ENCODE measurements at places on chromosomes 3 and 15. TPM values are rescaled to one million over a fixed set of nuclear protein-coding genes. Genes with fewer than 3 reads are reported as not detected.

DNA sequence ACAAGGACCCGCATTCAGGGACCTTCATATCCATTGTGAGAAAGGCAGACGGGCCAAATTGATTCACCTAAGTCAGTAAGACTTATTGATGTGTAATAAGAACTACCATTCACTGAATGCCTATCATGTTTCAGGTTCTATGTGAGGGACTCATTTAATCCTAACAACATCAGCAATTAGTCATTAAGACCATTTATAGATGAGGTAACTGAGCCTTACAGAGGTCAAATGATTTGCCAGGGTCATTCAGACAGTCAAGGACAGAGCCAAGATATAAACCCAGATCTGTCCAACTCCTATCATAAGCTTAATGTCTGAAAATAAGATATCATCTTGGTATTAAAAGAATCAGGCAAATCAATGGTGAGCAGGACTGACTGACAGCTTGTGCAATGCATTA lies 453.8 kb downstream of the MAGI1 start:
- H3K4me3 ChIP-seq: no peak overlapping the region
- H3K27me3 ChIP-seq: no peaks in the 10 kb centered on the region
- H3K27ac ChIP-seq: no peak overlapping the region
- H3K4me1 ChIP-seq: no peaks in the 10 kb centered on the region

DNA sequence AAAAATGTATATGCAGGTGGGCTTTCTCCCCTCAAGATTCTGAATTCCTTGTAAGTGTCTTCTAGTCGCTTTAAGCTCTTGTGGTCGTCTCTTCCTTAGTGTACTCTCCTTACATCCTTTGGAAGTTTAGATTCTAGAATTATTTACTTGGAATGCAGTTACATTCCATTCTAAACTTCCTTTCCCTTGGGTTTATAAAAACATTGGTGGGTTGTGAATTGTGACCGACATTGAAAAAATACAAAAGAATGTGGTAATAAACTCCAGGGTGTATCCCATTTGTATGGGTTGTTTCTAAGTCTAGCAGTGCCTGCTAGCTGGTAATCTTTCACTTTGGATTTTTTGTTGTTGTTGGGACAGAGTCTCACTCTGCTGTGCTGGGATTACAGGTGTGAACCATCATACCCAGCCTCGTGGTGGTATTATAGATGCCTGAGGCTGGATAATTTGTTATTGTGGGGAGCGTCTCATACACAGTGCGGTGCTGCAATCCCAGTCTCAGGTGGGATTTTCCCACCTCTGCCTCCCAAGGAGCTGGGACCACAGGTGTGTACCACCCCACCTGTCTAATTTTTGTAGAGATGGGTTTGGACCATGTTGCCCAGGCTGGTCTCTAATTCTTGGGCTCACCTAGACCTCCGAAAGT lies 9.1 kb downstream of the CHD2 start:
- H3K27me3 ChIP-seq: no peaks in the 10 kb centered on the region
- peaks cover 57% of the 10 kb centered on the region for H3K4me1 ChIP-seq
- H3K27ac ChIP-seq: peak overlapping the region; percentile 27
- H3K4me3 ChIP-seq: no peak overlapping the region
- H3K36me3 ChIP-seq: peaks cover 48% of the 10 kb centered on the region

DNA sequence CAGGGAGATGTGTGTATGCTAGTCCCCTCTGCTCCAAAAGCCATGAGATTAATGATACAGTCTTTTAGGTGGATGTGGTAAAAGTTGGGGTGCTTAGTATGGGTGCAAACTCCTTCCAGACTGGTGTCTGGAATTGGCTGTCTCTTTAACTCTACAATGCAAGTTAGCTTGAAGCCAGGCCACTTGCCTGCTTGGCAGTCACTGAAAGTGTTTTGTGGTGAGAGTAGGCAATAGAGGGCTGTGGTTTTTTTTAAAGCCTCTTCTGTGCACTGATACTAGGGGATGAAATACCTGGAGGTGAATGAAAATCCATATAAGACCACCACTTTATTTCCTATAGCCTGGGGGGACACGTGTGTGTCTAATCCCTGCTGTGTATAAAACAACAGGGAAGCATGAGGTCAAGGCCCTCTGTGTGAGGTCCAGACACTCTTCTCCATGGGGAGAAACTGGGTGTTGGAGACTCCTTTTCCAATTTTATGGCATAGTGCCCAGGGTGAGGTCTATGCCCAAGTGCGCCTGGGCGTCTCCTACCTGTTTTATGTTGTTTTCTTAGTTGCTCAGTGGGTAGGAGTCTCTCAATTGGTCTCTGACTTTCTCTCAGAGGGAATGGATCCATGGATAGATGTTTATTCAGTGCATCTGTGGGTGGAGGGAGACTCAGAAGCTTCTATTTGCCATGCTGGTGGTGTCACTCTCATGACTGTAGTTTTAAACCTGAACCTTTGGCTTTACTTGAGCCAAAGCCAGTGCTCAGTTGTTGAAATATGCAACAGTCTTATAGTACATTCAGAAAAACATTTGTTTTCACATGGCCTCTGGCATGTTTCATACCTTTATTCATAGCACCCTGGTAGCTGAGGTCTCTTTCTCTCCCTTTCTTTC lies 327.8 kb upstream of the ATP11B start:
- no peak for DNase-seq
- no peaks in the 10 kb centered on the region for H3K4me1 ChIP-seq
- no peak overlapping the region for H3K4me3 ChIP-seq
- no peaks in the 10 kb centered on the region for H3K27me3 ChIP-seq
- no peaks in the 10 kb centered on the region for H3K36me3 ChIP-seq
- H3K27ac ChIP-seq: no peak overlapping the region

Gene NRG4
- 0.09 TPM for total RNA-seq

GRCh38 chr3:36408146-36408545 lies 27.8 kb downstream of the STAC start:
- no peak overlapping the region for H3K27ac ChIP-seq
- no peaks in the 10 kb centered on the region for H3K36me3 ChIP-seq
- DNase-seq: no peak
- no peaks in the 10 kb centered on the region for H3K4me1 ChIP-seq

Gene TICRR
- 3.5 TPM for total RNA-seq

DNA sequence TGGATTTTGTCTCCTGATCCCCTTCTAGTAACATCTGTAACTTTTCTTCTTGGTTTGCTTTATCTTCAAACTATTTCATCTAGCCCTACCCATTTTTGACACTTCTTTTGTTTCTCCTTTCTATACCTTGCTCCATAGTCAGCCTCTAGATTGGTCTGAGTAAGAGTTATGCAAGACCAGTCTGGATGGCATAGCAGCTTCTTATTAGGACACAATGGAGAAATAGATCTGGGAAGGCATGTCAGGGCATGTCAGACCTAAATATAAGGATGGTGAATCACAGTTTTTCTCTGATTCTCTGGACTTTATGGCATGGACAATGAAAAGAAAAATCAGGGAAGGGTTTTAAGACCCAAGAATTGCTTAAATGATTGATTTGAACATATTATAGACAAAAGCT lies 452.5 kb downstream of the RAP2B start:
- no peak for DNase-seq
- no peaks in the 10 kb centered on the region for H3K27me3 ChIP-seq
- H3K4me1 ChIP-seq: peaks cover 5% of the 10 kb centered on the region
- H3K4me3 ChIP-seq: no peak overlapping the region
- no peaks in the 10 kb centered on the region for H3K36me3 ChIP-seq
- H3K27ac ChIP-seq: no peak overlapping the region

- H3K27me3 ChIP-seq: no peaks in the 10 kb centered on the region
- H3K4me1 ChIP-seq: no peaks in the 10 kb centered on the region
- no peak overlapping the region for H3K4me3 ChIP-seq
- no peak for DNase-seq
- no peaks in the 10 kb centered on the region for H3K36me3 ChIP-seq
- H3K27ac ChIP-seq: no peak overlapping the region
Measured at GRCh38 chr15:37054336-37054735, 46.0 kb downstream of the MEIS2 start.

DNA sequence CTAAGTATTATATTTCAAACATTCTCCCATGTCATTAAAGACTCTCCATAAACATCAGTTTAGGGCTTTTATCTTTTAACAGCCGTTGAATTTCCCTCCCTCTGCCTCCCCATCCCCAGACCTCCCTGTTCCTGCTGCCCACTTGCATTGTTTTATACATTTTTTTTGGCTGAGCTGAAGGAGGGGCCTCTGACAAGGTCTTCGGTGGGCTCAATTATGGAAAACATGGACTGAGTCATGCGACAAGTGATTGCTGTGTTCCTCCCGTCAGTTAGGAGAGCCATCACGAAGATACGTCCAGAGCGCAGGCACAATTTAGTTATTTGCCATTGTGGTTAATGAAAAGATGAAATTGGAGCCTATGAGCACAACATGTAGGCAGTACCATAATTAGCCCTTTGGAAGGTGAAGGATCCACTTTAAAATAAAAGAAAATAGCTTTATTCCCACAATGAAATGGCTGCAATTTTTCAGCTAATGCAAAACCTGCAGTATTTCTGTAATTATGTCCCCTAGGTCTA lies 12.0 kb upstream of the NMNAT3 start:
- H3K36me3 ChIP-seq: no peaks in the 10 kb centered on the region
- no peaks in the 10 kb centered on the region for H3K4me1 ChIP-seq
- H3K4me3 ChIP-seq: no peak overlapping the region

Gene GOLGA6D
- 0.05 TPM for total RNA-seq

- H3K27ac ChIP-seq: no peak overlapping the region
- H3K4me3 ChIP-seq: no peak overlapping the region
- no peaks in the 10 kb centered on the region for H3K27me3 ChIP-seq
- H3K4me1 ChIP-seq: no peaks in the 10 kb centered on the region
Measured at GRCh38 chr3:33729993-33730392, 11.9 kb upstream of the CLASP2 start.

DNA sequence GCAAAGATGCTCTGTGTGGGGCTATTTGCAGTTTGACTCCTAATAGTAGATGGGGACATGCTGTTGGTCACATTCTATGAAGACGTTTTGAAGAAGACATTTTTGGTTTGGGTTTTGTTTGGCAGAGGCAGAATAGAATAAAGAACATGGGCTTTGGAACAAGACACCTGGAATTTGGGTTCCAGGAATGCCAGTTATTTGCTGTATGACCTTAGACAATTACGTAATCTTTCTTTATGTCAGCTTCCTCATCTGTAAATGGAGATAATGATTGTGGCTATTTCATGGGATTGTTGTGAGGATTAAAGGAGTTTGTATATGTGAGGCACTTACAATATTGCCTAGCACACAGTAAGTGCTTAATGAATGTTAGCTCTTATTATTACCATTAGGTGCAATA lies 91.6 kb downstream of the MESD start:
- DNase-seq: no peak
- H3K4me1 ChIP-seq: no peaks in the 10 kb centered on the region
- no peaks in the 10 kb centered on the region for H3K36me3 ChIP-seq
- H3K27me3 ChIP-seq: no peaks in the 10 kb centered on the region

Gene MYD88
- 15.1 TPM for total RNA-seq

Gene CYP8B1
- total RNA-seq: not detected

Gene FOXL2NB
- under 0.01 TPM for total RNA-seq

DNA sequence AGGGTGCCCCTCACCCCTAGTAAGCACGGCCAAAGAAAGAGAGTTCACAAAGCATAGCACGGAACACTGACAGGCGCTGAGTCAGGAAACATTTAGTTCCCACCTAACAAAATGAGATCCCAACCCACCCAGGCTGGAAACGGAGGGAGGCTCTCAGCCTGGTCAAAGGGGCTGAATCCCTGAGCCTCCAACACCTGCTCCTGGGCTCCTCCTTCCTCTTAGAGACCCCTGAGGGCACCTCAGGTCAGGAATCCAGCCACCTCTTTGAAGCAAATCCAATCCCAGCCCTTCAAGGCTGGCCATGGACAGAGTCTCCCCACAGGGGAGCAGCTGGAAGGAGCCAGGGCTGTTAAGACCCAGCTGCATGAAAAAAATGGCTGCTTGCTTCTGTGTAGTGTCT lies 154.4 kb upstream of the HES1 start:
- H3K4me1 ChIP-seq: no peaks in the 10 kb centered on the region
- no peak for DNase-seq
- H3K36me3 ChIP-seq: no peaks in the 10 kb centered on the region
- H3K27me3 ChIP-seq: no peaks in the 10 kb centered on the region
- H3K4me3 ChIP-seq: no peak overlapping the region
- H3K27ac ChIP-seq: no peak overlapping the region

Gene ARPP21
- total RNA-seq: 136 TPM

- DNase-seq: no peak
- no peak overlapping the region for H3K4me3 ChIP-seq
- no peaks in the 10 kb centered on the region for H3K4me1 ChIP-seq
- no peak overlapping the region for H3K27ac ChIP-seq
Measured at GRCh38 chr3:57112206-57112605, 51.7 kb downstream of the SPATA12 start.

- no peak overlapping the region for H3K4me3 ChIP-seq
- no peaks in the 10 kb centered on the region for H3K4me1 ChIP-seq
- DNase-seq: no peak
- H3K27me3 ChIP-seq: peaks cover 2% of the 10 kb centered on the region
- no peaks in the 10 kb centered on the region for H3K36me3 ChIP-seq
Measured at GRCh38 chr15:82958638-82959037, 6.1 kb upstream of the HOMER2 start.

Gene PBRM1
- 48.1 TPM for total RNA-seq

DNA sequence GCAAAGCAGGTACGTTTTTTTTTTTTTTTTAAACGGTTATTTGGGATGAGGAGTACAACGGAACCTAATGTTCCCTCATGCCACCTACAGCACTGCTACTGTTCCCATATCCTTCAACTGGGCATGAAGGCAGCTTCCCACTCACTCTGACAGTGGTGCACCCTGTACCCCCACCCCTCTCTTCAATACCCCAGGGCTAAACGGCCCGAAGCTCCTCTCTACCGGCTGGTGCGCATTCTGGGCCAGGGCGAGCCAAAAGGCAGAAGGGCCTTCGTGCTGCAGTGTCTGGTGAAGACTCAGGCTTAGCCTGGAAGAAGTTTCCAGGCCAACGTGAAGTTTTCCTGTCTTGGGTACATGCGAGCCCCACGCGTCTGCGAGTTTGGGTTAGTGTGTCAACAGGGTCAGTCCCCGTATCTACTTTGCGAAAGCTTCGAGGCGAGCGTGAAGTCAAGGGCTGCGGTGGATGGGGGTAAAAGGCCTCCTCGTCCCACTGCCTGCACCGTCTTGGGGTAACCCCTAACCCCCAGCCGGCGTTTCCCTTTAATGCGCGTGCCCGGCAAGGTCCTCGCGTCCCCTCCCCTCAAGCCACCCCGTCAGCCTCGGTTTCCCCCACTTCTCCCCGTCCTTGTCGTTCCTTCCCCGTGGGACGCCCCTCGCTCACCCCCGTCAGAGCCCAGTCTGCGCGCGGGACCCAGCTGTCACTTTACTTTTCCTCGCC lies 765 bp upstream of the UBE2E2 start:
- H3K4me1 ChIP-seq: peaks cover 6% of the 10 kb centered on the region
- peak; percentile 25 for DNase-seq
- peak overlapping the region; percentile 55 for H3K27ac ChIP-seq
- no peaks in the 10 kb centered on the region for H3K27me3 ChIP-seq
- H3K4me3 ChIP-seq: peak overlapping the region; percentile 67

GRCh38 chr3:37621771-37622170 lies 239.9 kb upstream of the CTDSPL start:
- no peaks in the 10 kb centered on the region for H3K4me1 ChIP-seq
- H3K27me3 ChIP-seq: no peaks in the 10 kb centered on the region
- H3K36me3 ChIP-seq: no peaks in the 10 kb centered on the region
- no peak for DNase-seq
- no peak overlapping the region for H3K4me3 ChIP-seq
- H3K27ac ChIP-seq: no peak overlapping the region

Data from thymus (tissue), 14 donors.